ENCODE measurements at places on chromosomes 12 and 14.

- no peak for DNase-seq
Measured at GRCh38 chr12:43832463-43833168, 3.3 kb upstream of the TMEM117 start.

DNA sequence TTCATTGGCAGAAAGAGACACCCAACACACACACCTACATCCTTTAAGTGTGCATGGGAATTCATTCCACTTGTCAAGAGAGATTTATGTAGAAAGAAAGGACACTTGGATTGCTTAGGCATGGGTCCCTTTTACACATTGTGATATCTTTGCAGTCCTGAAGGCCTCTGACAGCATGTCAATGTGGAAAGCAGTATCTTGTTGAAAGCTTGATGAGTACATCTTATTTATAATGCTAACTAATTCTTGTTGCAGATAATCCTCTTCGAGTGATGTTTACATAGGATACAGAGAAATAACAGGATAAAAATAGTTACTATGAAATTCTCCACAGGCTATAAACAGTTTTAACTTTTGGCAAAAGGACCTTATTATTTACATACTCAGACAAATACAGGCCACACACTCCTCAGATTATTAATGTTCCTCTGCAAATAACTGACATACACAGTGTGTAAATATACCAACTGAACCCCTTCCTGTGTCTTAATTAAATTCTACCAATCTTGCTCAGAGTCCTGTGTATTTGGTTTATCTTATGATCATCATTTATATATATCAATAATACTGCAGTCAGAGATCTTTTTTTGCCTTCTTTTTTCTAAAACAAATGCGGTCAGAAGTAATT, 111.8 kb upstream of the DIO2 start:
- DNase-seq, result no peak

DNA sequence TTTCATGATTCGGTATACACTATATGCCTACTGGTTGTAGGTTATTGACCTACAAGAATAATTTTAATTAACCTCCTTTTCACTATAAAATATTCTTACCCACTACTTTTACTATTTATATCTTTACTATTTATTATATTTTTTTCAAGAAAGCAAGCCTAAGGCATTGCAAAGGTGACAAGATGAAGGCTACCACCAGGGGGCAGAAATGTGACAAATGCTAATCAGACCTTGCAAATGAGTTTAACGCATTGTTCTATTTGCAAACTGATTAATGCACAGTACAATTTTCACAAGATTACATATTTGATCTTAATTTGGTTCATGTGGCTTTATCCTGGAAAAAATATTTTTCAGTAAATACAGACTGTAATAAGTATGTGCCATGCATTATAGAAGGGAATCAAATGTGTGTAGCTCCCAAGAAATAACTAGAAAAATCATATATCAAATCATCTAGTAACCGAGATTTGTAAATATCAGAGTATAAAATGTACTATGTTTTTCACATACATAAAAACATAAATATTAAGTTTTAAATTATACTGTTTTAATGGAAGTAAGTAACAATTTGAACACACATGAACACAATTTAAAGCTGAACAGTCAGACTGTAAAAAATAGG, 107.0 kb downstream of the ADAMTS20 start:
- DNase-seq, result peak; percentile 76

- DNase-seq, result no peak
Measured at GRCh38 chr12:11998944-11999315, 71.8 kb upstream of the BCL2L14 start.

DNA sequence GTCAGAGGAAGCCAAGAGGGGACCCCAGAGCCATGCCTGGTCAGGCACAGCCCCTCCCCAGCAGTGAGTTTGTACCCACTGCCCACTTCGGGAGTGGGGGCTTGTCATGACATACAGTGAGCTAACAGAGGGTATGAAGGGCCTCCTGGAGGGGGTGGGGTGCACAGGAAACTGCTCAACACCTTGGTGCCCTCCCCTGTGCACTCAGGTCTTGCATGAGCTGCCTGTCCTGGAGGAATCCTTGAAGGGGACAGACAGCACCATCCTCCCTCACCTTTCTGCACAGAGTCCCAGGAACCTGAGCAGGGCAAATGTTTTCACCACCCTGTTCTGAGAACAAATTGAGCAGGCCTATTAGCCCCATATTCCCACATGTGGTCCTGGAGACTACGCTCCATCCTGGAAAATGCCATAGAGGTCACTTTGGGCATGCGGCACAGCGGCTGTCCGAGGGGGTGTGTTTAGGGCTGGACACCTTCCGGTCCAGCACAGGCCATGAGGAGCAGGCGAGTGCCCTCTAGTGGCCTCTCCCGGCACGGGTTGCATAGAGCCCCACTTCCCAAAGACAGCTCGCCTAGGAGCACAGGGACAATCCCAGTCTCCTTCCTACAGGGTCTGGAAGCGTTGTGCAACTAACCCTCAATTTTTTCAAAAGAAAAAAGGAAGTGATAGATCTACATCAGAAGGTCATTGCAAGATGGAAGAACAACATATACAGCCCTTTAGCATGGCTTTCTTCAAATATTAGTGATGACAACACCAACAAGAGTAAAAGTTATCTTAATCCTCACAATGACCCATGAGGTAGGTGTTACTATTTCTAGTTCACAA, 31.9 kb upstream of the ZFP36L1 start:
- DNase-seq, result peak; percentile 66

DNA sequence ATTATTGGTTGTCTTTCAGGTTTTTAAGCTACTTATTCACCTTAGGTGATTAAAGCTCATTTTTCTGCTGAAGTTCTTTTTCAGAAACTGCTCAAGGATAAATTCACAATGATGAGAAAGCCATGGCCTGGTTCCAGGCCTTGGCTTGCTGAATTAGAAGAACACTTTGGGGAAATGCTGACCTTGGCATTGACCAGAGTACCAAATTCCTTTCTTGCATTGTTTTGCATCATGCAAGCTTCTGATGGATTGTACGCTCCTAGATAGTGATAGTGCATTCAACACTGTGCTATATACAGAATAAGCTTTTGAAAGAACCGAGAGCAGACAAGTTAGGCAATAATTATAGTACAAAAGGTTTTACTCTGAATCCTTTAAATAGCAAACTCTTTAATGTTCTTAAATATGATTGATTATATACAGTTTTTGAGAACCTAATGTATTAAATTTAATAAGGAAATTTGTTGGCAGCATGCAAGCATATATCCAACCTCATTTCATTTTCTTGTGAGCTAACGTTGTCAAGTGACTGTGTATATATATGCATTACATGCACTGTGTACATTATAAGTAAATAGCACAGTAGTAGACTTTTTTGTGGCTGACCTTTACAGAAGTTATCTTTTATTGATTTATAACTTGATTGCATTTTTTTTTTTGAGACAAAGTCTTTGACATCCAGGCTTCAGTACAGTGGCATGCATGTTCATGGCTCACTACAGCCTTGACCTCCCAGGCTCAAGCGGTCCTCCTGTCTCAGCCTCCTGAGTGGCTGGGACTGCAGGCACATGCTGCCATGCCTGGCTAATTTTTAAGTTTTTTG, 99.2 kb downstream of the DIP2B start:
- DNase-seq, result peak; percentile 40

DNA sequence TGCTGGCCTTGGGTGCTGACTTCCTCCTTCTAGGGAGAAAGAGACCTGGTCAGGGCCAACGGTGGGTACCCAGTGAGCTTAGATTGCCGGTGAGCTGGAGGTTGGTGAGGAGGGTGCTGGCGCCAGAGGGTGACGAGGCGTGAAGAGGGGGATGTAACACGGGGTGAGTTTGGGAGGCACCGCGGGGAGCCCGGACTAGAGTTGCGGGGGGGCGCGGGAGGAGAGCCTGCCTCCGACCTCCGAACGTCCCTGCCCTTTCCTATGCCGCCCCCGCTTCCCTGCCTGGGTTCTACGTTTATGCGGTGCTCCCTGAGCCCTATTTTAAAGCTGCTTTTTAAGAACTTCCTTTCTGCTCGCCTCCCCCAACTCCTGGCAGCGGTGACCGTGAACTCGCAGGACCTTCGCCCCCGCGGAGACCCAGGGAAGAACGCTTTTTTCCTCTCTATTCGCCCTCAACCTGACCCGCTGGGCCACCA, 18.6 kb downstream of the OR6S1 start:
- DNase-seq, result no peak

All from endothelial cell of umbilical vein (primary cell).